CD4-positive, CD25-positive, alpha-beta regulatory T cell (primary cell): ENCODE measurements at places on chromosomes 11 and 22.

- peak overlapping the region; percentile 45 for H3K4me3 ChIP-seq
- peaks cover 72% of the 10 kb centered on the region for H3K4me1 ChIP-seq
- H3K27me3 ChIP-seq, result no peaks in the 10 kb centered on the region
- DNase-seq, result peak; percentile 67
- peak overlapping the region; percentile 66 for H3K27ac ChIP-seq
Measured at GRCh38 chr11:46361283-46362155, 14.3 kb downstream of the DGKZ start.

- DNase-seq, result no peak
- H3K36me3 ChIP-seq, result no peaks in the 10 kb centered on the region
- H3K4me1 ChIP-seq, result no peaks in the 10 kb centered on the region
Measured at GRCh38 chr11:91902312-91902711, 322.3 kb upstream of the FAT3 start.

DNA sequence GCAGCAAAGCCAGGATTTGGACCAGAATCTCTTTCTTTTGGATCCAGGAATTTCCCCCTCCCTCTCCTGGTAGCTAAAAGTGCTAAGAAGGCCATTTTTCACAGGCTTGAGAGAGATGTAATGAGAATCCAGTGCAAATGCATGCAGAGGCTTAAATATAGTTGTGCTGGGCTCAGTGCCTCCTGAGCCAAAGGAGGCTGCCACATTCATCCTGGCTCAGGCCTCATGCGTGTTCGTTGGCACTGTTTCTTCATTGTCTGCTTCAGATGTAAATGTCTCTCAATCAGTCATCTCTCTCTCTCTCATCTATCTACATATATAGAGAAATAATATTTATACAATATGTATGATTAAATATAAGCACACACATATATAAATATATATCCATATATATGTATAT lies 83.6 kb downstream of the INSC start:
- peaks cover 2% of the 10 kb centered on the region for H3K27me3 ChIP-seq
- H3K4me3 ChIP-seq, result no peak overlapping the region
- no peak for DNase-seq
- no peaks in the 10 kb centered on the region for H3K4me1 ChIP-seq
- no peak overlapping the region for H3K27ac ChIP-seq

GRCh38 chr11:89381094-89381493 lies 110.1 kb downstream of the NOX4 start:
- no peaks in the 10 kb centered on the region for H3K36me3 ChIP-seq
- H3K4me3 ChIP-seq, result no peak overlapping the region
- no peak for DNase-seq
- no peaks in the 10 kb centered on the region for H3K27me3 ChIP-seq
- H3K4me1 ChIP-seq, result no peaks in the 10 kb centered on the region

GRCh38 chr11:131652231-131652630 lies 281.8 kb downstream of the NTM start:
- no peaks in the 10 kb centered on the region for H3K36me3 ChIP-seq
- H3K27me3 ChIP-seq, result no peaks in the 10 kb centered on the region
- H3K4me1 ChIP-seq, result no peaks in the 10 kb centered on the region
- H3K27ac ChIP-seq, result no peak overlapping the region
- no peak overlapping the region for H3K4me3 ChIP-seq

- H3K4me3 ChIP-seq, result no peak overlapping the region
- no peaks in the 10 kb centered on the region for H3K27me3 ChIP-seq
- no peak overlapping the region for H3K27ac ChIP-seq
Measured at GRCh38 chr11:1126491-1126926, 31.2 kb upstream of the MUC5AC start.
